ENCODE measurements at places on chromosomes 5 and 9.

- no peaks in the 10 kb centered on the region for H3K27me3 ChIP-seq
- no peaks in the 10 kb centered on the region for H3K4me1 ChIP-seq
- no peaks in the 10 kb centered on the region for H3K36me3 ChIP-seq
- no peak overlapping the region for H3K4me3 ChIP-seq
Measured at GRCh38 chr9:99244344-99245260, 22.5 kb downstream of the SEC61B start.

DNA sequence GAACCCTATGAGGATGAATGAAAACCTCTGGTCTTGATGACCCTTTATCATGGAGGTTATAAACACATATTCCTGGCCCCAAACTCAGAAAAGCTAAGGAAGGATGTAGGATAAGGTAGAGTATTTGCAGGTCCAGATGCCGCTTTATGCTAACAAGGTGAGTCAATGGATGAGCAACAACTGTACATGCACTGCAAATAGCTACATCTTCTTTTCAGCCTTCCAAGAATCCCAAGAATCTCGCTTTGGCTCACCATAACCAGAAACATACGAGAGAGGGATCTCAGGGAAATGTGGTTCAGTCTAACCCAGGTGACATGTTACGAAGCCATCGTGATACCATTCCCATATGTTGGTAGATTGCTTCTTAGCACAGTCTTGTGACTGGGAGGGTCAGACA lies 152.3 kb upstream of the ANKH start:
- H3K27me3 ChIP-seq, result no peaks in the 10 kb centered on the region
- no peaks in the 10 kb centered on the region for H3K36me3 ChIP-seq
- no peak overlapping the region for H3K27ac ChIP-seq
- peaks cover 7% of the 10 kb centered on the region for H3K4me1 ChIP-seq
- DNase-seq, result no peak

DNA sequence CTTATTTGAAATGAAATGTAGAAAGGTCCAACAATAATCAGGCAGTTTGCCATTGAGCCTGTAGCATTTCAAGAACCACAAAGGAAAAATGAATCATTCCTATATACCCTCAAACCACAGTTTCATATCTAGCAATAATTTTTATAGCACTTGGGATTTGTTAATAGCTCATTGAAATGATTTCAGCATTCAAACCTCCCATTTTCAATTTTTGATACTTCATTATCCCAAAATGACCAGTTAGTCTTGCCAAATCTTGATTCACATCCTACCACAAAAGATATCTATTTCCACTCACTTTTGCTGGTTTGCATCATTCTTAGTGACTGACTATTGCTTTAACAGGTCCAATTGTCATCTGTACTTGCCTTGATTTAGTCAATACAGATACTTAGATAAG lies 790.1 kb downstream of the TLE1 start:
- no peak overlapping the region for H3K4me3 ChIP-seq
- no peak for DNase-seq
- no peak overlapping the region for H3K27ac ChIP-seq
- H3K4me1 ChIP-seq, result no peaks in the 10 kb centered on the region

DNA sequence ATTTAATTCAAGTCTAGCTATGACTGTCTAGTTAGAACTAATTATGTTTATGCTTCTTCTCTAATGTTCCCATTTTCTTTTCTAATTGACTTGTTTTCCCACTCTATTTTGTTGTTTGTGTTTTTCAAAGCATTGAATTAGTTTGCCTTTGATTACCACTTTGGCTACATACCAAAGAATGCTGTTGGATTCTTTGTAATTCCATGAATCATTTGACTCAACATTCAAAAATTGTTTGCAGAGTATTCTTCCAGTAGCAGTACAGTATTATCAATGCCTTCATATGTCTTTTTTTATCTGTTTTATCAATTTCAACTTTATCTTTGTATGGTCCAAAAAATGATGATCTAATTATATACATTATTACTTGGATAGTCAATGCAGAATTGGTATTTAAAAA lies 288.7 kb downstream of the RFX3 start:
- H3K4me3 ChIP-seq, result no peak overlapping the region
- H3K27me3 ChIP-seq, result no peaks in the 10 kb centered on the region
- DNase-seq, result no peak
- H3K36me3 ChIP-seq, result no peaks in the 10 kb centered on the region
- H3K4me1 ChIP-seq, result no peaks in the 10 kb centered on the region
- no peak overlapping the region for H3K27ac ChIP-seq

- H3K4me1 ChIP-seq, result no peaks in the 10 kb centered on the region
- no peak overlapping the region for H3K27ac ChIP-seq
Measured at GRCh38 chr9:125428060-125428901, 166.7 kb downstream of the GAPVD1 start.

GRCh38 chr5:55511010-55511409 lies 23.8 kb downstream of the PLPP1 start:
- H3K4me1 ChIP-seq, result peaks cover 61% of the 10 kb centered on the region
- no peak overlapping the region for H3K27ac ChIP-seq
- no peaks in the 10 kb centered on the region for H3K27me3 ChIP-seq
- no peak for DNase-seq
- H3K4me3 ChIP-seq, result no peak overlapping the region
- no peaks in the 10 kb centered on the region for H3K36me3 ChIP-seq

- peaks cover 6% of the 10 kb centered on the region for H3K4me1 ChIP-seq
- H3K27me3 ChIP-seq, result no peaks in the 10 kb centered on the region
- H3K27ac ChIP-seq, result no peak overlapping the region
- no peaks in the 10 kb centered on the region for H3K36me3 ChIP-seq
- H3K4me3 ChIP-seq, result no peak overlapping the region
Measured at GRCh38 chr9:109735801-109736200, 44.2 kb upstream of the PALM2AKAP2 start.

DNA sequence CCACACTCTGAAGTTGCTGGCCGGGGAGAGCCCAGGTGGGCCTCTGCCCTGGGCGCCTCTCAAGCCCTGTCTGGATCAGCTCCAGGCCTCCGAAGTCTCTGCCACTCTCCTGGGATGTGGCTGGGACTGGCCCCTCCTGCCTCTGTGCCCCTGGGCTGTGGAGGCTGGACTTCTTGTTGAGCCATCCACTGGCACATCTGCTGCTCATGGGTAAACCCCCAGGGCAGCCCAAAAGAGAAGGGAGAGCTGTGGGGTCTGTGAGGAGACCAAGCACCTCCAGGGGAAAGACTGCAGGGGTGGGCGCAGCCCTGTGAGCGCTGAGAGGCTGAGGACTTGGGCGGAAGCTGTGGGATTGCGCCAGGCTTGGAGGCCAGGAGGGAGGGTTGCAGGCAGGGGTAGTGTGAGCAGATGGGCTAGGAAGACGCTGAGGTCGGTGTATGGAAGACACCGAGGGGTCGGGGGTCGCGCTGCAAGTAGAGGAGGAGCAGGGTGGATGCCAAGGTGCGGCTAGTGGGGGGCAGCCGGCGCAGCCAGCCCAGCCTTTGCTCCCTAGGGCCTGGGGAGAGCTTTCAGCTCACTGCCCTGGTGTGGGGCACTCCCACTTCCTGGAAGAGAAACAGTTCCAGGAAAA lies 118.1 kb downstream of the WNK2 start:
- H3K4me3 ChIP-seq, result no peak overlapping the region
- H3K27me3 ChIP-seq, result no peaks in the 10 kb centered on the region
- H3K27ac ChIP-seq, result no peak overlapping the region
- no peaks in the 10 kb centered on the region for H3K4me1 ChIP-seq
- no peak for DNase-seq
- H3K36me3 ChIP-seq, result no peaks in the 10 kb centered on the region

DNA sequence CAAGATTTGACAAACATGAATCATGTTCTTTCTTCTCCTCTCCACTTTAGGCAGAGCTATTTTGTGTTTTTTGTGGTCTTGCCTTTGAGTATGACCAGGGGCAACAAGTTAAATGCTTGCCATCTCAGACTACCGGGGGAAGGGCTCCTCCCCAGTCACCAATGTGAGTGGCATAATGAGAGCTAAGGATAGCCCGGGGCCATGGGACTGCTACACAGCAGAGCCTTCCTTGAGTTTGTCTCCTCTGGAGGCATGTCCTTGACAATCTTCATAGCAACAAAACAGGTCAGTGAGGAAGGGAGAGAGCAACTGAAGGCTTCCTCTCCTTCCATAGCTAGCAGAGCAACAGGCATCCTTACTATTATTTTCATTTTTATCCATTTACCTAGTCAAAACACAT lies 299.3 kb downstream of the ENC1 start:
- no peaks in the 10 kb centered on the region for H3K27me3 ChIP-seq
- no peaks in the 10 kb centered on the region for H3K36me3 ChIP-seq
- no peak overlapping the region for H3K27ac ChIP-seq
- no peak overlapping the region for H3K4me3 ChIP-seq

DNA sequence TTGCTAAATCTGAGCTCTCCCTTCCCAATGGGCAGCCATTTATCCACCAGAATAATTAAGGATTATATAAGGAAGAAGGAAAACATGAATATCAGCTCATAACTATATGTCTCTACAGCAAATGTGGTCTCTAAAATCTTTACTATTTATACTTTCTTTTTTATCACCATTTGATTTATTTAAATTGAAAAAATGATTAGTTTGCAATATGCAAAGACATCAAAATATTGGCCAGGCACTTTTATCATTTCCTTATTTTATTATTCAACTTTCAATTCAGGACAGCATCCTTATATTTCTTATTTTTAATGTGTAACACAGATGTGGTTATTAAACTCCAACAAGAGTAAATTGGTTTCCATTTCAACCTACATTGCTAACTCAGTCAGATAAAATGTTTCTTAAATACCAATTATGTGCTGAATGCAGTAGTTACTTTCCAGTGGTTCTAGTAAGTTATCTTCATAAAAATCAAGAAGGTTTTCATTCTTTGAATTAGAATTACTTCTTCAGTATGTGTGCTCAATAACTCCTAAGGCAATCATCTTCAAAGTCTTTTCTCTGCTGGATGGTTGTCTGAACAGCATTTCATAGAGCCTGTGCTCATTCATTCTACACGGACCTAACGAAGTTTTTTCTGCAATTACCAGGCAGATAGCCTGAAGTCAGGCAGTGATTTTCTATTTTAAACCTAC lies 1148.0 kb downstream of the CDH12 start:
- no peak overlapping the region for H3K27ac ChIP-seq
- H3K4me1 ChIP-seq, result no peaks in the 10 kb centered on the region
- DNase-seq, result no peak
- no peaks in the 10 kb centered on the region for H3K36me3 ChIP-seq
- H3K27me3 ChIP-seq, result no peaks in the 10 kb centered on the region

DNA sequence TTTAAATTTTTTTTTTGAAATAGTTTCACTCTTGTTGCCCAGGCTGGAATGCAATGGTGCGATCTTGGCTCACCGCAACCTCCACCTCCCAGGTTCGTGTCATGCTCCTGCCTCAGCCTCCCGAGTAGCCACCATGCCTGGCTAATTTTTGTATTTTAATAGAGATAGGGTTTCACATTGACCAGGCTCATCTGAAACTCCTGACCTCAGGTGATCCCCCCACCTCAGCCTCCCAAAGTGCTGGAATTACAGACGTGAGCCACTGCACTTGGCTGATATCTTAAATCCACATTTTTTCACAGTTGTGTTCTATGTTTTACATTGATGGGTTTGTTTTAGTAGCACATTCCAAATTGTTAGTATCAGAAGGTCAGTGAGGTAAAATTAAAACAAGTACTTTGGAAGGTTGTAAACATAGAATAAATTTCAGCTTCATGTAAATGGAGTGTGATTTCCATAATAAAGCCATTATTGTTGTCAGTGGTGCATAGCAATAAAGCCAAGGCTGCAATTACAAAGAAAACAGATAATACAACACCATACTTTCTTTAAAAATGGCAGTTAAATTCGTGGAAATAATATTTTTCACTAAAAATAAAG lies 287.2 kb downstream of the ARRDC3 start:
- H3K36me3 ChIP-seq, result no peaks in the 10 kb centered on the region
- H3K27me3 ChIP-seq, result no peaks in the 10 kb centered on the region
- no peak overlapping the region for H3K27ac ChIP-seq
- no peaks in the 10 kb centered on the region for H3K4me1 ChIP-seq

DNA sequence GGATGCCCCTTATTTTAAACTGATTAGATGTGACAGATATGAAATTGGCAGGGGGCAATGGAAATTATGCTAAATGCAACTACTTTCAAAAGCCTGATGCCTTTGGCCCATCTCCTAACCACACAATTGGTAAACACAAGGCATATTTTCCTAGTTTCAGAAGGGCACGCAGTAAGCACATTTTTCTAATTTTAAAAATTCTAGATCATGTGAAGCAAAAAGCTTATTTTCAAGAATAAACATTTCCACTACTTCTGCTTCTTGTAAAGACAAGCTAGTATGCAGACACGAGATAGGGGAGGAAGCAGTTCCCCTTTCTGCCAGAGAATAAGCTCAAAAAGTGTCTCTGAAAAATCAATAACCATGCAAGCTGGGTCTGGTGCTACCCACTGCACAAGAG lies 67.7 kb downstream of the ABCA1 start:
- no peak overlapping the region for H3K4me3 ChIP-seq
- H3K4me1 ChIP-seq, result peaks cover 92% of the 10 kb centered on the region
- no peaks in the 10 kb centered on the region for H3K27me3 ChIP-seq

DNA sequence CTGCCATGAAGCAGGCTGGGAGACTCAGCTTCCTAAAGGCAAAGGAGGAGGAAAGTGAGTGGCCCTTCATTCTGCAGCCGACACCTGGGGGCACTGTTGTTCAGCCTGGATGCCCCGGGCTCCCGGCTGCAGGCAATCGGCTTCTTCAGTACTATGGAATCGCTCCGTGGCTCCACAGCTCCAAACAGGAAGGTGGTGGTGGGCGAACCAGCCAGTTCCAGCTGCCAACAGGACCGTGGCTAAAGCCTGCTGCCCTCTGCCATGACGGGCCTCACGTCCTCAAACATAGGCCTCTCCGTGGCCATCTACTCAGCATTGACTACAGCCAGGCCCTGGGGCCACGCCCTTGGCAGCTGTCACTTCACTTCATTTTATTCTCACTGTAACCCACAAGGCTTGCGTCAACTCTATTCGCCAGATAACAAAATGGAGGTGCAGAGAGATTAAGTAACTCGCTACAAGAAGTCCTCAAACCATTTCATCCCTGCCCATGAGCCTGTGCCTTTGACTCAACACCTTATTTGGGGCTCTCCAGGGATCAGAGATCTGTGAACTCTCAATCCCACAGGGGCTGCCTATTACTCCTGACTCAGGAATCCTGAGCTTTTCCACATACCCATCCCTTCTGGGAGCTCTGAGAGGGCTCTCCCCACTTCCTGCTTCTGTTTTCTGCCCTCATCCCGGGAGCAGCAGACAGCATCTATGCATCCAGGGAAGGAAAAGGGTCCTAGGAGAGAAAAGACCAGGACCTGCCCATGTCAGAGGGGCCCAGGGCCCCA lies 38.0 kb downstream of the PAX5 start:
- H3K27me3 ChIP-seq, result peaks cover 94% of the 10 kb centered on the region
- no peaks in the 10 kb centered on the region for H3K36me3 ChIP-seq
- H3K27ac ChIP-seq, result no peak overlapping the region
- no peak for DNase-seq

- H3K4me3 ChIP-seq, result no peak overlapping the region
- no peaks in the 10 kb centered on the region for H3K4me1 ChIP-seq
- DNase-seq, result no peak
- H3K27me3 ChIP-seq, result no peaks in the 10 kb centered on the region
- H3K27ac ChIP-seq, result no peak overlapping the region
- H3K36me3 ChIP-seq, result no peaks in the 10 kb centered on the region
Measured at GRCh38 chr9:15136646-15137045, 170.4 kb downstream of the TTC39B start.

- H3K4me3 ChIP-seq, result no peak overlapping the region
- H3K36me3 ChIP-seq, result no peaks in the 10 kb centered on the region
- no peak for DNase-seq
- H3K27me3 ChIP-seq, result no peaks in the 10 kb centered on the region
- H3K27ac ChIP-seq, result no peak overlapping the region
- H3K4me1 ChIP-seq, result no peaks in the 10 kb centered on the region
Measured at GRCh38 chr5:13660072-13660471, 284.4 kb downstream of the DNAH5 start.

- no peak overlapping the region for H3K27ac ChIP-seq
- no peaks in the 10 kb centered on the region for H3K27me3 ChIP-seq
- H3K36me3 ChIP-seq, result no peaks in the 10 kb centered on the region
- H3K4me1 ChIP-seq, result no peaks in the 10 kb centered on the region
- H3K4me3 ChIP-seq, result no peak overlapping the region
- DNase-seq, result no peak
Measured at GRCh38 chr9:86521977-86522376, 167.8 kb upstream of the TUT7 start.
